ENCODE measurements at places on chromosomes 1 and 21.

GRCh38 chr21:15204140-15204969, 139.6 kb upstream of the NRIP1 start:
- DNase-seq = no peak

GRCh38 chr1:80258659-80259058, 1252.1 kb upstream of the ADGRL4 start:
- no peak for DNase-seq

DNA sequence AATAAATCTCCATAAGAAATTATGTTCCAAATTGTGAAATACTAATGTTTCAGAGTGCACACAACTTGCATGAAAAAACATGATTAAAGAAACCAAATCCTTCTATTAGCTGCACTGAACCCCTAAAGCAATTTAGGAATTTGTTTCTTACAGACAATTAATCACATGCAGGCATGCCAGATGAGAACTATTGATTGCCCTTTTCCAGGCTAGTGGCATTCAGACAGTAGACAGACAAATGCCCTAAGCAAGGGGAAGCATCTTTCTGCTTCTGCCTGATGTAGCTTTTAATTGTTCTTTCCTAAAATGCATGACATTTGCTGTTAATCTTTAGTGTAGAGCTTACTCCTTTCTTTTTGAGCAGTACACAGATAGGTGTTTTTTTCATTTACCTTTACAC, 229.5 kb downstream of the DPYD start:
- DNase-seq = no peak

GRCh38 chr1:116804736-116805135, 50.5 kb downstream of the CD2 start:
- no peak for DNase-seq

GRCh38 chr1:184152974-184153373, 101.4 kb downstream of the TSEN15 start:
- DNase-seq = no peak

DNA sequence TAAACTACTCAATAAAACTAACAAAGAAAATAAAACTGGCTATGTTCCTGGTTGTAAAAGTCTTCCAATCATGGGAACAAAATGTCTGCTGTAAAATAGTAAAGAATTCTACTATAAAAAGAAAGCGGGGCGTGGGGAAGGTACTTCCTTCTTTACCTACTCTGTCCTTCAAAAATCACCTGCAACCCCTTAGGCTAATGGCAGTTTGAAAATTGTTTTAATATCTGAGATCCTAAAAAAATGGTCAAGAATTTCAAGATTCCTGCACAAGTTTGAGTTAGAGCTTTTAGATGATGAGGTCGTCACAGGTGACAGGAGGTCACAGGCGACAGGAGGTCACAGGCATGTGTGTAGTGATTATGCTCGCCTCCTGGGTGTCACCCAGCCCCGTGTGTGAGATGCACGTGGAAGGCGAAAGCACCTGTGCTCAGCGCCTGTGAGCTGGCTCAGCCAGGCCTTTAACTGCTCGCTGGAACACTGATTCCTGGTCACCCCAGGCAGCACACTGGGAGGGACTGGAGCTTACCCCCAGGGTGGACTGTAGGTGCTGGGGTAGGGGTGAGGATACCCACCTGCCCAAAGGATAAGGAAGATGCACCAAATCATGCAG, 18.6 kb upstream of the TMPRSS2 start:
- peak; percentile 70 for DNase-seq

- no peak for DNase-seq
These were observed 68.1 kb upstream of the STUM start for GRCh38 chr1:226480461-226480860.

DNA sequence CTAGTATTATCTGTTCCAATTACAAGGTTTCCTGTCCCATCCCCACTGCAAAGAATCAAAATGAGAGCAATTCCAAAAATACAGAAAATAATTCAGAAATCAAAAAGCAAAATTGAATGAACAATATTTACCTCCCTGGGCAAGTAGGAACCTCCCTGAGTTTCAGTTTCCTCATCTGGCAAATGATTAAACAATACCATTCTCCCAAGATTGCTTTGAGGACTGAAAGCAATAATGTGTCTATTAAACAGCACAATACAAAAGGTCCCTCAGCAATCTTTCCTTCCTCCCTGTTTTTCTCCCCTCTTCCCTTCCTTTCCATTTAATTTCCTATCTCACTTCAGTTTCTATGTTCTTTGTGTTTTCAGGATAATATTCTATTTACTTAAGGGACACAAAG, 171.0 kb downstream of the ZC3H11B start:
- DNase-seq = no peak

DNA sequence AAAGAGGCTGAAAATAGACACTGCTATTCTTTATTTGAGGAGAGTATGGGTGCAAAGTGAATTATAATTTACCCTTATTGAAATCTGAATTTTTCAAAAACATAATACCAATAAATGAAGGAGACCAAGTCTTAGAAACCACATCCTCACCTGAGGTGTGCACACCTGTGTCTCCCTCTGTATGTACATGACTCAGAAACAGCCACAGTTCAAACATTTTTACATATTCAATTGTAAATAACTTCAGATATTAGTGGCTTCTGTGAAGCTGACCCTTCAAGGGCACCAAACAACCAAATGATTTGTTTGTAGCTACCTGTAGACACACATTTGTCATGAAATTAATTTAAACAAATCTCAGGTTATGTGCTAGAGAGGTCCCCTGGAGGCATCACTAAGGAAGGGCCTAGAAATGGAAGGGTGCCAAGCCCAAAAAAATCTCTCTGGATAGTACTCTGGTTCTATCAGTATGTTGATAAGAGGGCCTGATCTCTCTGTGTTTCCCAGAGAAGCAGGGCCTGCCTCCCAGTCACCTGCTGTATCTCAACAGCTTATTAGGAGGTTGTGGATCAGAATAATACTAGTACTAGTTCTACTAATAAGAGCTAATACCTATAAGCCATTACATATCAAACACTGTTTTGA, 28.1 kb downstream of the ERI3 start:
- DNase-seq = no peak

DNA sequence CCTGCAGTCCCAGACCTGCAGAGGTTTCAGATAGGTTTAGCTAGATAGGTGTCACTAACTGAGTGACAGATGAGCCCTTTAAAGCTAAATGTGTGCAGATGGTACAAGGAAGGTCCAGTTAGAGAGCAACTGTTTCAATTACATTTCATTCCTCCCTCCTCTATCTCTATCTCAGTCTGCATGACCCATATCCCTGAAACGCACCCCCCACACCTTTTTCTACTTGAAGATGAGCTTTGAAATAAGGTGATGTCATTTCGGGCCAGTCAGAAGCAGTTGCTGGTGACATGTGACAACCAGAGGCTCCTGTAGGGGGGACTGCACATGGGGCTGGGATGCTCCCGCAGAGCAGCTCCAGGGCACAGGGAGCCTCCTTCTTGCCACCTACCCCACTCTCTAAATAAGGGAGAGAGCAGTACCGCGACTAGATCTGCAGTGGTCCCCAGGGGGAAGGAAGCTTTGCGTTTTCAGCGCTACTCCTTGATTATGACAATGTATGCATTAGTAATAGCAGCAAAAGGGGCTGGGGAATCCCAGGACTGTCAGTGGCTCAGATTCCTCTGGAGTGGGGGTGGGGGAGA, 4.3 kb downstream of the ATP8B2 start:
- DNase-seq = no peak

- peak; percentile 66 for DNase-seq
These were observed 53.3 kb upstream of the SYT14 start for GRCh38 chr1:209884665-209885117.

DNA sequence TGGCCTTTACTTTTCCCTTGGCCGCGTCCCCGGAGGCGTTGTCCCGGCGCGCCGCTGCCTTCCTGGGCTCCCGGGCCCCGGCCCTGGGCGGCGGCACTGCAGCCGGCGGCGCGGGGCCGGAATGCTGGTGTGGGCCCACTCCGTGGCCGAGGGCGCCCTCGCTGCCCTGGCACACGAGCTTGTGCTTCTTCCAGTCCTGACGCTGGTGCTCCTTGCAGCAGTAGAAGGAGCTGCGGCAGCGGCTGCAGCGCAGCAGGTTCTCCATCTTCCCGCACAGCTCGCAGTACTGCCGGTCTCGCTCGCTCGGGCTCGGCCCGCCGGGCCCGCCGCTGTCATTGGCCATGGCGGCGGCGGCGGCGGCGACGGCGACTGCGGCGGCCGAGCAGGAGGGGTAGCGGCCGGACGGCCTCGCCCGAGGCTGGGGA, 529 bp downstream of the EGLN1 start:
- DNase-seq = peak; percentile 44

DNA sequence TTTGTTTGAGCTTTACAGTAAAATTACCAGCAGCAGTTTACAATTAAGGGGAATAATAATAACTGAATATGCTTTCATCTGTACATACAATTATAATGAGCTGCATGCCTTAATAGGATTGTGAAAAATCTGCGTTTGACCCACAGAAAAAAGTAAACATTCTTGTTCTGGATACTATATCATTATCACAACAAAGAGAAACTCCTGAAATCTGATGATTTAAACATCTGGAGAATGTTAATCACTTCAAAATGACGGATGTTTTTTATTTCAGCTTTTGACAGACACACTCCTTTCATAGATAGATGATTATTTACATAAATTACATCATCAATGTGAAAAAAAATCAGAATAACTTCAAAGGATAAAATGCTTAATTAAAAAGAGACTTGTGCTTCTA, 58.5 kb downstream of the TYW3 start:
- DNase-seq = no peak

- peak; percentile 28 for DNase-seq
These were observed 1.4 kb downstream of the HLCS start for GRCh38 chr21:36964827-36965719.

DNA sequence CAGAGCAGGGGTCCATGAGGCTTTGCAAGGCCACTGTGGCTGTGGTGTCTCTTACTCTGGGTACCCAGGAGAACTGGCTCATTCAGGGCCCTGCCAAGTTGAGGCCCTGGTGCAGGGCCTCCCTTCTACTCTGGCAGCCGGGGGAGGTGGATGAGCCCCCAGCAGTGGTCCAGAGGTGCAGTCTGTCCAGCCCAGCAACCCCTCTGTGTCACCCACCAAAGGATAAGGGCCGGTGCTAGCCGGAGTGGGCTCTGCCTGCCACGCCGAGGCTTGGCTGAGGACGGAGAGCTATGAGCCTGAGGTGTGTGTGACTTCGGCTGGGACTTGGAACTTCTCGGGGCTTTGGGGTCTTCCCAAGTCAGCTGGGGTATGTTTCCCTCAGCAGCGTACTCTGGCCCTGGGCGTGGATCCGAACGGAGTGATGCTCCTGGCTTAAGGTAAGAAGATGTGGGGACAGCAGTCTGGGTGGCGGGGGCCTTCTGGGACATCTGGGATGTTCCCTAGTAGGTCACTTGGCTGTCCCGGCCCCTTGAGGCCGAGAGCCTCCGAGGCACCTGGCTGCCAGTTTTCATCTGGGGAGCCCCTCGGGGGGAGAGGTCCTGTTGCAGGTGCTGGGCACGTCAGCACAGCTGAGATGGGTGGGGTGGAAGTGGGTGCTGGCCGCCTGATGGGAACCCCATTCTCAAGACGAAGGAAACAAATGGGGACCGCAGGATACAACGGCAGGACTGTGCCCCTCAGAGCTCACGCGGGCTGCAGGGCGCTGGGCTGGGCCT, 25.9 kb downstream of the RUNX3 start:
- peak; percentile 18 for DNase-seq

GRCh38 chr1:59879574-59879973, 47.0 kb downstream of the CYP2J2 start:
- DNase-seq = peak; percentile 87

DNA sequence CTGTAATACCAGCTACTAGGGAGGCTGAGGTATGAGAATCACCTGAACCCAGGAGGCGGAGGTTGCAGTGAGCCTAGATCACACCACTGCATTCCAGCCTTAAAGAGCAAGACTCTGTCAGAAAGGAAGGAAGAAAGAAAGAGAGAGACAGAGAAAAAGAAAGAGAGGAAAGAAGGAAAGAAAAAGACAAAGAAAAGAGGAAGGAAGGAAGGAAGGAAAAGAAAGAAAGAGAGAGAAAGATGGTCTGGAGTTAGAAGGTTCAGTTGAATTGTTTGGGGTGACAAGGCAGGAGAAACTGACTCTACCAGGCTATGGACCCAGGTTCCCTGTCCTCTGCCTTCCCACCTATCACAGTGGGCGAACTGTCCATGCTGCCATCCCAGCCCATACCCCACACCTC, 27.4 kb upstream of the PIK3CD start:
- no peak for DNase-seq

GRCh38 chr1:25012966-25013962, 83.2 kb upstream of the RUNX3 start:
- no peak for DNase-seq

- DNase-seq = no peak
These were observed 820 bp upstream of the KRTAP10-1 start for GRCh38 chr21:44540741-44541288.

- DNase-seq = no peak
These were observed 5.4 kb upstream of the ZNF281 start for GRCh38 chr1:200415227-200415626.

GRCh38 chr1:23801338-23801748, 789 bp upstream of the GALE start:
- DNase-seq = no peak

DNA sequence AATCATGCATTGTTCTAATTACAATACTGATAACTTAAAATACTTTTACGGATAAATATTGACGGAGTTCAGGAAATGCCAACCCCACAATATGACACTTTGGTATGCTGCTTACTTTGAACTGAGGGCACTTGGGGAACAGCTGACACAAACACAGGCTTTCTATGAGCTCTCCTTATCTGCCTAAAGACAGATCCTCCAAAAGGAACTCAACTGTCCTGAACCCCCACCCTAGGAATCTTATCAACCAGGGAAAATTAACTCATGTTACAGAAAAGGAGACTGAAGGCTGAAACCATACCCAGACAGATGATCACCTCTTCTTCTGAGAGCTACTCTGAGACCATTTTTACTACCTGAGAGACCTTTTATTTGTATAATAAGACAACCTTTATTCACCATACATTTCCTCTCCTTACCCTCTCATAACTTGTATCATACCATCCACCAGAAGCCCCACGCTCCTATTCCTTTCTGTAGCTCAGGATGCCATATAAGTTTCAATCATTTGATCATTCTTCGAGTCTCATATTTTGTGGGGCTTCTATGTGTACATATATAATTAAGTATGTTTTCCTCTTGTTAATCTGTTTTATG, 239.5 kb downstream of the FAF1 start:
- no peak for DNase-seq

- DNase-seq = no peak
These were observed 167.3 kb downstream of the FASLG start for GRCh38 chr1:172826096-172826741.

- DNase-seq = peak; percentile 90
These were observed 2.5 kb upstream of the CERS2 start for GRCh38 chr1:150976879-150977694.

DNA sequence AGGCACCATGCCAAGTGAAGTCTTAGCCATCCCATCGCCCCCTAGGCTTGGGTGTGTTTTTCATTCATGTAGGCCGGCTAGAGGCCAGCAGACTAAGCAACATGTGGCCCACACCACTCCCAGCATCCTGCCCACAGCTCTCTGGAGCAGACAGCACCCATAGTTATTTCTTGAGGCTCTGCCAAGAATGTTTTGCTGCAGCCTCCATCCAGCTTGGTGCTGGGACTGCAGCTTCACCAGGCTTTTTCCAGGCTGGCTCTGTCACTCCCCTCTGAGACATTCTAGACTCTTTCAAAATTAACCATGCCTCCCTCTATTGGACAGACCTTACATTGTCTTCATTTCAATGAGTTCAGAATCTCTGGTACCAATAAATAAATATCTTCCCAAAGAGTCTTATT, 104.2 kb downstream of the DUSP10 start:
- peak; percentile 13 for DNase-seq

GRCh38 chr1:20948101-20948500, 161.0 kb upstream of the HP1BP3 start:
- no peak for DNase-seq

GRCh38 chr1:165894591-165894990, 67.2 kb downstream of the UCK2 start:
- no peak for DNase-seq

Data from stomach (tissue), 19 donors.